ENCODE measurements at places on chromosomes 7 and 10.

- no peak for DNase-seq
Observed at GRCh38 chr7:69018200-69018599, 580.1 kb upstream of the AUTS2 start.

GRCh38 chr10:110497438-110498086, at the start of gene DUSP5:
Gene DUSP5 (plus strand): TSS chr10:110497907. CDS start chr10:110498122, 215 bp downstream.
- DNase-seq = peak; percentile 90

DNA sequence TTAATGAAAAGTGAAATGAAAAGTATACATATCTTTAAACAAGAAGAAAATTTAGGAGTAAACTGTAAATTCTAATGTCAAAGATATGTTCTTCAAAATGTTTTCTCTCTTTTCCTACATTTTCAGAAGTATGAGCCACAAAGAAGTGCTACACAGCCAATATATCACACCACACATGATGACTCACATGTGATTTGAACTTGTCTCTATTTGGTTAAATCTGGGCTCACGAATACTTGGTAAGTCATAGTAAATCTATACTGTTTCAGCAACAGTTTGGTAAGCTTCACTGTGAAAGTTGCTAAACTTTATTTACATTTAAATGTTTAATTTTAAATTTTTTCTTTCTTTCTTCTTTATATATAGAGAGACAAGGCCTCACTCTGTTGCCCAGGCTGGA, 380.6 kb upstream of the IGFBP3 start:
- DNase-seq = no peak

DNA sequence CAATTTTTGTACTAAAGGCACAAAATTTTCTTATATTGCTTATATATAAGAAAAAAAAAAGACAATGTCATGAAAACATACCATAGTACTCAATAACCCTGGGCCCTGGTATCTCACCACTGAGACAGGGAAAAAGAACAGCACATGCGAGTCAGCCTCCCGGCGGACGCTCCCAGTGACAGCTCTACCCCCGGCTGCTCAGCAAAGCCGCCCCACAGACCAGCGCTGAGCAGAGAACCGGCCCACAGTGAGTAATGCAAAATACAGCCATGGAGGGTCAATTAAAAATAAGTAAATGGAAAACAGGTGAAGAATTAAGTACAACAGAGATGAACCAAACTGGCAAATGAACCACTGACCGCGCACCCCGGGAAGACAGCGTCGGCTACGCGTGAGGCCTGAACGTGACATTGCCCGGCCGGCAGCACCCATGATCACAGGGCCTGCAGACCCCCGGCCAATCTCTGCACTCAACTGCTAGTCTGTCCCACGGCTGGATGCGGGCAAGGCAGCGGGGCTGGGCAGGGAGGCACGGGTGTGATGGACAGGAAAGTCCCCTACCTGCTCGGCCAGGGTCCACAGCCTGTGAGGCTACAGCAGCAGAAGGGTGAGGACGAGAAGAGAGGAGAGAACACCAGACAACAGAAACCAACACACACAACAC, 175.9 kb downstream of the ZMYND11 start:
- no peak for DNase-seq

- no peak for DNase-seq
Observed at GRCh38 chr7:100835903-100836811, 8.8 kb upstream of the EPHB4 start.

DNA sequence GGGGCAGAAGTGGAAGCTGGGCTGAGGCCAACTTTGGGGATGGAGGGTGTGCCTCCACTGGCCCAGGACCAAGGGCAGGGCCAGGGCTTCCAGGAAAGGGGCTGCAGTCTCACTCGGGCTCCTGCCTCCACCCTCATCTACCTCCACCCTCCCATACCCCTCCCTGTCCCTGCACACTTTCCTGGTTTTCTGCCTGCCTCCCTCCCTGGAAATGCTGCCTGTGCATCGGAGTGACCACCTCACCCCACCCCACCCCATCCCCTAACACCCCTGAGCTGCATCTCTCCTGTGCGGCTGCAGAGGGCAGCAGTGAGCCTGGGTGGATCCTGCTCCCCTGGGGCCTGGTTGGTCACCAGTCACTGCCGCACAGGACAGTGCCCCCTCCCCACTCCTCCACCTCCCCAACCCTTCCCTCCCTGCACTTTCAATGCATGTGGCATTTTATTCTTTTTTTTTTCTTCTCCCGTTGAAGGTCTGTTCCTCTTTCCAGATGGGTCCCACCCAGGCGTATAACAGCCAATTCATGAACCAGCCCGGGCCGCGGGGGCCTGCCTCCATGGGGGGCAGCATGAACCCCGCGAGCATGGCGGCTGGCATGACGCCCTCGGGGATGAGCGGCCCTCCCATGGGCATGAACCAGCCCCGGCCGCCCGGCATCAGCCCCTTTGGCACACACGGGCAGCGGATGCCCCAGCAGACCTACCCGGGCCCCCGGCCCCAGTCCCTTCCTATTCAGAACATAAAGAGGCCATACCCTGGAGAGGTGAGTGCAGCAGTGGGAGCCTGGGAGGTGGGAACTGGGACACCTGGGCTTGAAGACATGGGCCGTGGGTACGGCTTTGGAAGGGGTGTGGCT, 54.1 kb upstream of the PPIF start:
- no peak for DNase-seq

DNA sequence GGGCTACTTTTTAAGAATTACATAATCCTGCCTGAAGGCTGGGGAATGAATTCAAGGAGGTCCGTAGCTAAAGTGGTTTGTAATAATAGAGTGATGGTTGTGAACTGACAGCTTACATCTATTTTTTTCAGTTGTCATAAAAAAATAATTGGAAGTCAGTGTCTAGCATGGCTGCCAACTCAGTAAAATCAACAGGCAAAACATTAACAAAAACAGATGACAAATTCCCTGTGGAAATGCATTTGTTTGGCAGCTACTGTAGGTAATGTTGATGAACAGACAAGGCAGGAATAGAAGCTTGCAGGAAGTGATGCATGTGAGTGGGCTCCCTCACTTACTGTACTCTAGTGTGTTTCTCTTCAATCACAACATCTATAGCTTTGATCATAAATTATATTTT, 766.0 kb upstream of the POT1 start:
- no peak for DNase-seq

GRCh38 chr10:82932451-82932850, 1057.5 kb downstream of the NRG3 start:
- DNase-seq = no peak

DNA sequence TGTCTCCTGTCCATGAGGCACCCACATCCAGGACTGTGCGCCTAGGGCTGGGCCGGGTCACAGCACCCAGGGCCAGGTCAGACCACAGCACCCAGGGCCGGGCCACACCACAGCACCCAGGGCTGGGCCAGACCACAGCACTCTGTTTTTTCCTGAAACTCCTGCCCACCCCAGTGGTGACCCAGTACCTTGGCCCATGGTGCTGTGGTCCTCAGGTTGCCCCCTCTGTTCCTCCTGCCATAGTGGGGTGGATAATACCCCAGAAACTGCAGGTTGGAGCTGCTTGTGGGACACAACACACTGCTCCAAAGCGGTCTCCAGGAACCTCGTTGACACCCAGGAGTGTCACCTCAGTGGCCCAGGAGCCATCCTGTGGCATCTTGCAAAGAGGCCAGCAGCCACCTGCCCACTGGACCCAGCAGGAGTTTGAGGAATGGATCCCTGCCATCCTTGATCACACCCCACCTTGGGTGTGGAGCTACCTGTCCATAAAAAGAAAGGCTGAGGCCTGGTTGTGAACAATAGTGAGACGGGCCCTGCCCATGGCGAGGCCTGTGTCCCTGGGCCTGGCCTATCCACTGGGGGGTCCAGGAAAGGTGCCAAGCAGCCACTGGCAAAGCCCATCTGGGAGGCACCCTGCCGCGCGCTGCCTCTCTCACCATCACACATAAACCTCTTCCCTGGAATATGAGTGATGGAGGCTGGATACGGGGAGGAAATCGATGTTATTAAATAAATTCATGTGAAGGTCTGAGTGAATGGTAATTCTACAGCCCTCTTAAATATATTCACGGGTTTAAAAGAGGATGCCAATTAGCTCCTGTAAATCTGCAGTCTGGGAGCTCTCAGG, 89.0 kb downstream of the NKX6-2 start:
- no peak for DNase-seq

- DNase-seq = no peak
Observed at GRCh38 chr10:1392127-1392526, 335.9 kb downstream of the WDR37 start.

- no peak for DNase-seq
Observed at GRCh38 chr7:2475678-2476015, 551 bp downstream of the GRIFIN start.

- DNase-seq = no peak
Observed at GRCh38 chr10:24930427-24930826, 22.0 kb downstream of the PRTFDC1 start.

DNA sequence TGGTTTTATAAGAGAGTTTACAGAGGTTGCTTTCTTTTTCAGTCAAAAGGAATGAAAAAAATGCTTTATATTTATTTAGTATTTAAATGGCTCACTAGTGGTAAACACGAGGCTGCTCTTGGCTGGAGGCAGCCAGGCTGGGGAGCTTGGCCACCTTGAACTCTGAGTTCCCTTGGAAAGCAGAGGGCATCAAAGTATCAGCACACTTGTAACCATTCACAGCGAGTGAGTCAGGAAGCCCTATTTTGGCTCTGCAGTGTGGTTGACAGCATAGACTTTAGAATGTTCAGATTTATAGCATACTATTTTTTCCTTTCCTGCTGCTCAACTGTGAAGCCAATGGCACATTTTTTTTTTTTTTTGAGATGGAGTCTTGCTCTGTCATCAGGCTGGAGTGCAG, 51.6 kb downstream of the CYCS start:
- DNase-seq = no peak

GRCh38 chr10:14605231-14605925, 169.3 kb downstream of the FAM107B start:
- DNase-seq = no peak

- no peak for DNase-seq
Observed at GRCh38 chr10:119177708-119178371, 772 bp downstream of the PRDX3 start.

- DNase-seq = no peak
Observed at GRCh38 chr7:1211611-1212010, 21.1 kb upstream of the UNCX start.

DNA sequence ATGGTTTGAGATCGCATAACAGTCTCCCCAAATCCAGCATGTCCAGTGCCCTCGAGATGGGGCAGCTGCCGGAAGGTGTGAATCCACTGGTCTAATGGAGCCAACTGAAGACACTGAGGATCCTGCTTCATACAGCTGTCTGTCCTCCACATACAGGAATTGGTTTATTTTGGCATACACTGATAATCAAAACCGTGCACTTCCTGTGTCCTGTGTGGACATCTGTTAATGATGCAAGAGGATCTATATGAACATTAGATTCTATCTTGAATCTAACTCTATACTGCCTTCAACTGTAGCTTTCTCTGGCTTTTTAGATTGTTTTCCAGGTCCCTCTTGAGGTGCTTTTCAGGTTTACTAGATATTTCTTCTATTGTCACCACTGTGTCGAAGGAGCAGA, 3.0 kb upstream of the JAZF1 start:
- no peak for DNase-seq

- DNase-seq = no peak
Observed at GRCh38 chr7:122027058-122027457, 117.0 kb downstream of the AASS start.

DNA sequence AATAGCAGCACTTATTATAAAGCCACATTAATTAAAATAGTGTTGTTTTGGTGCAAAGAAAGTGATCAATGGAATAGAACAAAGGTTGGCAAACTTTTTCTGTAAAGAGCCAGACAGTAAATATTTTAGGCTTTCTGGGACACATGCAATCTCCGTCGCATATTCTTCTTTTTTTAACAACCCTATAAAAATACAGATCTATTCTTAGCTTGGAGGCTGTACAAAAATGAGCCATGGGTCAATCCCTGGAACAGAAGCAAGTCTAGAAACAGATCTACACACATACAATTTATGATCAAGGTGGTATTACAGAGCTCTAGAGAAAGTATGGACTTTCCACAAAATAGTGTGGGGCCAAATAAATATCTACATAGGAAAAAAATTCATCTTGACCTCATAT, 71.8 kb downstream of the ARHGAP21 start:
- no peak for DNase-seq

DNA sequence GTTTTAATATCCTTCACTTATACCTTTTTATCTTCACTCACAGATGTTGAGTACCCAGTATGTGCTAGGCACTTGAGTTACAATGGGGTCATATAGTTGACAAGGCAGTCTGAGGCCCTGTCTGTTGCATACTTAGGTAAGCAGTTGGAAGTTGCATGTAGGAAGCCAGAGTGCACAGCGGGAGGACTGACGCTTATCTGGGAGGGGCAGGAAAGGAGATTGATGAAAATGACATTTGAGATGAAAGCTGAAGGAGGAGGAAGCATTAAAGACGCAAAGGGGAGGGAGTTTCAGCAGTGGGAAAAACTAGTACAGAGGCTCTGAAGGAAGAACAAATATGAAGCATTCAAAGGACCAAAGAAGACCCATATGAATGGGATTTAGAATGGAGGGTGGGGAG, 266.2 kb downstream of the HTR7 start:
- no peak for DNase-seq

GRCh38 chr7:6226194-6226799, 46.1 kb downstream of the CYTH3 start:
- DNase-seq = no peak

DNA sequence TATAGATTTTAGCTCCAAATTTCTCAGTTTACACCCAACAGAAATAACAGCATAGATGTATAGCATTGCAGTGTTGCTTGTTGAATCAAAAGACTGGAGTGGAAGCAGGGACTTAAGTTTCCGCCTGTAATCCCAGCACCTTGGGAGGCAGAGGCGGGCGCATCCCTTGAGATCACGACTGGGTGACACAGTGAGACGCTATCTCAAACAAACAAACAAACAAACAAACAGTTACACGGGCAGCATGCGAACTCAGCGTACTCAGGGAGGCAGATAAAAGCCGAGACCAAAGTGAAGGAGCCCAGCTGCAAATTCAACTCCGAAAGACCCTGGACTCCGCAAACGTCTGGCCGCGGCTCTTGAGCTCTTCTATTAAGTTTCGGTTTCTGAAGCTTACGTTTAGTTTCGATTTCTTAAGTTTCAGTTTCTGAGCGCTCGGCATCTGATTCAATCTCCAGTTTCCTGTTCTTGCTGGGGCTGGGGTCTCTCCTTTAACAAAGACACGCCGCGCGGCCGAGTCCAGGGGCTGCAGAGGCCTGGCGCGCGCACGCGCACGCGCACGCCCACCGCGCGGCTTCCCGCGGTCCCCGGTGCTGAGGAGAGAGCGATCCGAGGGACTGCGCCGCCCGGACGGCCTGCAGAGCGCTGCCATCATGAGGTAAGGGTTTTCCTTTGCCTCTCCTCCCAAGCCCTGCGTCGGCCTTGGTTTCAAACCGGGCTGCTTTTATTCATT, at the start of gene IFIT5:
IFIT5 (plus strand) TSS at position 423 of the 733 bp plus-strand sequence; CDS start at position 654, 231 bp downstream.
- DNase-seq = no peak

GRCh38 chr10:86960003-86960862, 1.8 kb downstream of the SNCG start:
- DNase-seq = no peak

DNA sequence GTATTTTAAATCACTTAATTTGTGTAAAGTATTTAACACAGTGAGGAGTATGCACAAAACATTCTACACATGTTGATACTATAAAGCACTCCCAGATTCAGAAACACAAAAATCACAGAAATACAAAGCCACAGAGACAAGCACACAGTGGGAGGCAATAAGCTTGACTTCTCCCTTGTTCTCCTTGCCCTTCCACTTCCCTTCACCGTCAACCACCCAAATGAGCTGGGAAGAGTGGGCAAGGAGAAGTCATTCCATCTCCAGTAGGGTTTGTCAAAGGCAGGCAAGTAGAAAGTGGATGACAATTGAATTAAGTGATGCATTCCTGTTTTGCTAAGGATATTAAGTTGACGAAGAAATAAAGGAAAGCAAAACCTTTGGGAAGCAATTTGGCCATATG, 4.2 kb upstream of the TMEM139 start:
- DNase-seq = no peak

Data from stimulated activated CD4-positive, alpha-beta T cell treated with anti-CD3 and anti-CD28 coated beads, TNF-alpha, amount 100 ng/mL, for 48 hours (primary cell).